ENCODE measurements at places on chromosomes 16 and 17.
A peak's percentile ranks its signal among the peaks of the same experiment; 100 is the strongest.

DNA sequence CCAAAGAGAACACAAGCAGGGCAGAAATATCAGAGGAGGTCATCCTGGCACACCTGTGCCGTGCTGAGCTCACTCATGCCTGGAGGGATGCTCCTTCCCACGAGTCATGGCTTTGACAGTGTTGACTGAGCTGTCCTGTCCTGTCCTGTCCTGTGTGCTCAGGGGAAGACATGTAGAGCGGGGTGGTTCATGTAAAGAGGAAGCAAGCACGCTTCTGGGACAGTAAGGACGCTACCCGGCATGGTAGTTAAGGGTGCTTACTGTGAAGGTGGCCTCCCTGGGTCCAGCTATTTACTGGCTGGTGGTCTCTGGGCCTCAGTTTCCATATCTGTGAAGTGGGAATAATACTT lies 398 bp downstream of the LGALS9 start:
- no peak for DNase-seq

DNA sequence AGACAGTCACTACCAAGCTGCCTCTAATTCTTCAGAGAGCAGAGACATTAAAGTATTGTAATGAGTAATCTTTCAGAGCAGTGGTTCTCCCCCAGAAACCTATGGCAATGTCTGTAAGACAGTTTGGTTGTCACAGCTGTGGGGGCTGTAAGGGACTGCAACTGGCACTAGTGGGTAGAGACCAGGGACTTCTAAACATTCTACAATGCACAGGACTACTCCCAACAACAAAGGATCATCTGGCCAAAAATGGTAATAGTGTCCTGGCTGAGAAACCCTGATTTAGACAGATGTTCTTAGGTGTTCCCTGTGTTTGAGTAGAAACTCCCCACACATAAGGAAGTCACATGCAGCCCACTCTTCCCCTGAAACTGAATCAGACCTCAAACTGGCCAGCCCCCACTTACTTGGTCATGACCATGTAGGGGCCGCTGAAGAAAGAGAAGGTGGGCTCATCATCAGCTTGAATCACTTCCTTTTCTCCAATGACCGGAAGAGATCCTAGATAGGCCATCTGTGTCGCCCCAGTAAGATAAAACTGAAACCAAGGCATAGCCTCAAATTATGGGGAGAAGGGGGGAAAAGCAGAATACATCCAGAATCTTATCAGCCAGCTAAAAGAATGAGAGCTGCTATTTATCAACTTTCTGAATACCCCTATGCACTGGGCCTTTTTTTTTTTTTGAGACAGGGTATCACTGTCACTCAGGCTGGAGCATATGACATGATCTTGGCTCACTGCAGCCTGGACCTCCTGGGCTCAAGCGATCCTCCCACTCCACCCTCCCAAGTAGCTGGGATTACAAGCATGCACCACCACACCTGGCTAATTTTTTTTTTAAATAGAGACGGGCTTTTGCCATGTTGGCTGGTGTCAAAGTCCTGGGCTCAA lies 75.8 kb downstream of the TEX14 start:
- DNase-seq = no peak

- DNase-seq = no peak
These were observed 11.7 kb downstream of the LDHD start for GRCh38 chr16:75104836-75105235.

DNA sequence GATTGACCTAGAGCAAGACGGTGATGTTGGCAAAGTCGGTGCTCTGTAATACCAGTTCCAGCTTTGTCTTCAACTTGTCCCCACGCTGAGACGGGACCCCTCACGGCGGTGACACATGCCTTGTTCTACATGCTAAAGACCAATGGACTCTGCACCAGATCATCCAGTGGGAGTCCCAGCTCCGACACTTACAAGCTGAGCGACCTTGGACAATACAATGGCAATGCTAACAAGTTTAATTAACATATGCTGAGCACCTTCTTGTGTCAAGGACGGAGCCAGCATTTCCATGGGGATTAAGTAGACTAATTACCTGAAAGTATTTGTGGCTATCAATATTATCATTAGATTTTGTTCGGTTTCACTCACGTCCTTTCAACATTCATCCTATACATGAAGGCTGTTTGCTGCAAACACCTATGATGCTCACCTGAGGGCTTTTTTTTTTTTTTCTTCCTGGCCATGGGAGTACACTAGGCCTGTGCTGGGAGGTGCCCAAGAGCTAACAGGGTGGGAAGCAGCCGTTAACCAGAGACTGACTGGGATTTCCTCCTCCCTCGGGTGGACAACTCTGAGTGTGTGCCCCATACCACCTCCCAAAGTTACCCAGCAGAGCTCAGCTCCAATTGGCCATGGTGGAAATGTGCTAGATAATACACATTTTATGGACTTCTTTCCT lies 308.6 kb upstream of the ZFHX3 start:
- no peak for DNase-seq

- no peak for DNase-seq
These were observed 565 bp downstream of the DDX52 start for GRCh38 chr17:37642681-37643080.

DNA sequence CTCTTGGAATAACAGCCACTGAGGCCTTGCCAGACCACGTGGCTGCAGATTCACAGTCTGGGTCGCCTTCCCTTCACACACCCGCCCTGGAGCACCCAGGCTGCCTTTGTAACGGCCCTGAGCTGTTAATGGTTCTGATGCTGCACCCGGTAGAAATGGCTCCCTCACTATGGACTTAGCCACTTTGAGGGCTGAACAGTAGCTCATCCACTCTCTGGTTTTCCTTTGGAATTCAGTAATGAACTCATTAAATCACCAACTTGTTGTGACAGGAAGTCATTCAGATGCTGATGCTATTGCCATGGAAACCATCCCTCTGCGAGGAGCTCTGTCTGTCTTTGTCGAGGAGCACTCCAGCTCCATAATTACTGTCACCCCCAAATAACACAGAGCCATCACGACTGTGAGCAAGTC lies 59.2 kb downstream of the CDK5R1 start:
- DNase-seq = no peak

GRCh38 chr16:82008957-82009592 lies 2.2 kb downstream of the SDR42E1 start:
- DNase-seq = no peak

GRCh38 chr17:16281351-16281750 lies 64.3 kb downstream of the PIGL start:
- peak; percentile 88 for DNase-seq

DNA sequence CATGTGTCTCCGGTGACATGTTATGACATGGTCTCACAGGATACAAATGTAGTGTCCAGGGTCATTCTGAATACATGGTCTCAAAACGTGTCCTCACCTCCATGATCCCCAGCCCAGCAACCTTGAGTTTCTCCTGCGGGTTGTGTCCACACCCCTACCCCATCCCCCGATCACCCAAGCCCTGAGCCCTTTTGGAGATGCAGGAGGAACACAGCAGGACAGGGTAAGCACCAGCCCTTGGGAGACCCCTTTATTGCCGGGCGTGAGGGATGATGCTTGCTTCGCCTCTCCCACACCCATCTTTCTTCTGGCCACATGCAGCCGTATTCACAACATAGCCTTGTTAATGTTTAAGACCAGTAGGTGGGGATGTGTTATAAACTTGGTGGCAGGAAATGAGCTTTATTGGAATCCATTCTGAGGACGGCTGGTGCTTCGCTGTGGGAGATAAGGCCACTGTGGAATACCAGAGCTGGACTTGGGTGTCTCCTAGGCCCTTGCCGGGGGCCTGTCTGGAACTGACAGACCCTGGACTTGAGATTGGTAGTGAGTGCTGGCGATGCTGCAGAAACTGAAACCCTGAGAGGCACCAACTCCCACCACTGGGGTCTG lies 5.5 kb downstream of the TMEM132E start:
- DNase-seq = no peak

- DNase-seq = no peak
These were observed 108.7 kb downstream of the TRIM37 start for GRCh38 chr17:58997756-58998553.

- no peak for DNase-seq
These were observed 110.2 kb upstream of the CACNG5 start for GRCh38 chr17:66724581-66725341.

DNA sequence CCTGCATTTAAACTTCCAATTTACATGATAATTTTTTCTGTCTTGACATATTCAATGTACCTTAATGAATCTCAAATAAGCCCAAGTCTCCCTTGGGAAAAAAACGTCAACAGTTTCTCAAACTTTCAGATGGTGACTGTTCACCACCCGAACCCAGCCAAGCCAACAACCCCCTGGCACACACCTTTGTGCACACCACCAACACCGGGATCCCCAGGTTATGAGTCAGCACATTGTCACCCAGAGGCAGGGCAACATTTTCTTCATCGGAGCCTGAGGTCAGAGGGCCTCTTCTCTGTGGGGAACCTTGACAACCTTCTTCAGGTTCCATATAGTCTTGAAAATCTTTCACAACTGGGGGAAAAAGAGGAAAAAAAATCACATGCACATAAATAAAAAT lies 15.5 kb downstream of the DYNC1LI2 start:
- no peak for DNase-seq

DNA sequence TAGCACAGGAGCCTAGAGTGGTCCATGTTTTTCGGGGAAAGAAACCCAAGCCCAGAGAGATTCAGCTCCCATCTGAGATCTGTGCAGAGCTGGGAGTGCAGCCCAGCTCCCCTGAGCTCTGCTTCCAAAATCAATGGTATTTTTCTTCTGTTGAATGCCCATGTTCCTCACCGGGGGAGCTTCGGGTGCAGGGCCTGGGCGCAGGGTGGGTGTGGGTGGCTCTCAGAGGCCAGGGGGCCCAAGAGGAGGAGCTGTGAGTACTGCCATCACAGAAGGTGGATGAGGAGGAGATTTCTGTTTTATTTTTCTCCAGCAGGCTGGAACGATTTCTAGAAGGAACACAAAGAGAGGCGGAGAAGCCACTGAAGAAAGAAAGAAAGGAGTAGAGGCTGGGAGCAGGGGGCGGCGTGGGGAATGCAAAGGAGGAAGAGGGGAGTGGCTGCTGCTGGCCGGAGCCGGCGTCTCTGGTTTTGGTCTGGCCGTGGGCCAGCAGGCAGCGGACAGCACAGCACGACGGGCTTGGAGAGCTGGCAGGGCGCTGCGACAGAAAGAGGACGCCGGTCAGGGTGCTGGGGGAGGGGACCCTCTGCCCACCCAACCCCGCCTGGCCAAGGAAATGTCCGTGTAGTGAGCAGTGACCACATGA lies 76.2 kb upstream of the KSR1 start:
- no peak for DNase-seq

GRCh38 chr17:64441772-64442540 lies 7.0 kb upstream of the MILR1 start:
- no peak for DNase-seq

- DNase-seq = no peak
These were observed 28.6 kb upstream of the XYLT1 start for GRCh38 chr16:17499223-17499902.

GRCh38 chr17:15648386-15648785 lies 28.9 kb upstream of the FBXW10B start:
- DNase-seq = no peak

DNA sequence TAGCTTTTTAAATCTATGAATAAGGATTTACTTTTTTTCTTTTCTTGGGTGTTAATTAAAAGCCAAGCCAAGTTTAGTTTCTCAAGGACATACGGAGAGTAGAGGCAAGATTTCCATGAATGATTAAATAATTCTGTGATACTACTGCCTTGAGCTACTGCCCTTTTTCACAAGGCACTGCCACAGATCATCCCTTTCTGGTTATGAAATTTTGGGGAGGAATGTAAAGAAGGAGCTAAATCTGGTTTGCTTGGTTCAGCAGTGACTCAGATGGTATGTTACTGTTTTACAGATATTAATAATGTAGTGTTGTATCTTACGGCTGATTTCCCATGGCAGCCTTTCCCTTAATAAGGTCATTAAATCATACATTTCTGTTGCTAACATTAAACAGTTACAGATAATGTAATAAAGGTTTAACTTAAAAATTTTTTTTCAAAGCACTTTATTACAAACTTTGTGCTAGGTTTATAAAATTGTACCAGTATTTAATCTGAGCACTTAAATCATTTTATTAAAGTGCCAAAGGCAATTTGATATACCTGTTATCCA lies 2.6 kb downstream of the WSB1 start:
- DNase-seq = peak; percentile 38

DNA sequence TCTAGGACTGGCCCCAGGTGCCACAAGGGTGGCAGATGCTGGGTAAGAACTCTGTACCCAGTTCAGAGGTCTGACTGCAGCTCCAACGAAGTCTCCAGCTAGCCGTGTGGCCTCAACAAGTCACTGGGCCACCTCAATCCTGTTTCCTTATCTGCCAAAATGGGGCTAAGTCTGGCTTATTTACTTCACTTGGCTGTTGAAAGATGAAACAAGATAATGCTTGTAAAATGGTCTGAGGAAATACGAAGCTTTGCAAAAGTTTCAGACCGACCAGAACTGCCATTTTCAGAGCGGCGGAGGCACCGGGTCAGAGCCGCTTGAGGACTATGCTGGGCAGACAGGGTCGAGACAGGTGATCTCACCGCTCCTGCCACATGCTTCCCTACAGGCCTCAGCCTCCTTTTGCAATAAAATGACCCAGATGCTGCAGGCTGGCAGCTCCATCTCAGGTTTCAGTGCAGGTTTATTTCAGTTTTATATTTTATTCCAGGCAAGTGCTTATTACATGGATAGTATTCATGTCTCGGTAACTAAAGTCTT lies 17.2 kb downstream of the MNT start:
- no peak for DNase-seq

DNA sequence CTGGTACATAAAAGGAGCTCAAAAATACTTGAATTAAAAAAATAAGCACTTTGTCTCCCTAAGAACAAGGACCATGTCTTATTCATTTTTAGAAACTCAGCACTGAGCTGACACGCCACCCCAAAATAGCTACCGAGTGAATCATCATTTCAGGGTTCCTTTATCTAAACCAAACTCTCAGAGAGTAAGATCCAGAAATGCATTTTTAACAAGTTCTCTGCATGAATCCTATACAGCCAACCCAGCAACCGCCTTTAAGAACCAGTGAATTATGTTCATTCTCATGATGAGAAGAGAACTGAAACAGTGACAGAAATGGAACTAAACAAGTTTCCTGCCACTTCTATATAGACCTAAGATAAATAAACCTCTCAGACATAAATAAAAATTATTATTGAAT lies 8.7 kb downstream of the C16orf87 start:
- peak; percentile 36 for DNase-seq

GRCh38 chr17:58693208-58693607 lies 806 bp downstream of the RAD51C start:
- DNase-seq = no peak

DNA sequence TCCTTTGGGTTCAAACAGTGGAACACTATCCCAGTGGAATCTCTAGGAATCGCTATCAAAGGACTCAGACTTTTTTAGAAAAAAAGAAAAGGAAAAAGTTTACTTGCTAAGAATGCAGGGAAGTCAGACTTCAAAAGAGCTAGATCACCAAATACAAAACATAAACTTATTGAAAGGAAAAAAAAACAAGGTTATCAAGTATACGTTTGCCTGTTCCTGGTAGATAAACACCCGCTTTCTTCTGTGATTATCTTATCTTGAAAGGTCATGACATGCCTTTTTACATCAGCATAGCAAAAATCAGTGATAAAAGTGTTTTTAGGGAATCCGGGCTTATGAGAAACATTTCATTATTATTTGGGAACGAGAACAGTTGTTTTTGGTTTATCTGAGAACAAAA lies 129.3 kb upstream of the TMEM97 start:
- DNase-seq = no peak

Data from AG04450 (cell line).